Urinary bladder (tissue), 4 donors: ENCODE measurements at places on chromosomes 1 and 21. TPM values are rescaled to one million over a fixed set of nuclear protein-coding genes. Genes with fewer than 3 reads are reported as not detected.

RGS7 gene
- polyA plus RNA-seq: 0.04 TPM

DNA sequence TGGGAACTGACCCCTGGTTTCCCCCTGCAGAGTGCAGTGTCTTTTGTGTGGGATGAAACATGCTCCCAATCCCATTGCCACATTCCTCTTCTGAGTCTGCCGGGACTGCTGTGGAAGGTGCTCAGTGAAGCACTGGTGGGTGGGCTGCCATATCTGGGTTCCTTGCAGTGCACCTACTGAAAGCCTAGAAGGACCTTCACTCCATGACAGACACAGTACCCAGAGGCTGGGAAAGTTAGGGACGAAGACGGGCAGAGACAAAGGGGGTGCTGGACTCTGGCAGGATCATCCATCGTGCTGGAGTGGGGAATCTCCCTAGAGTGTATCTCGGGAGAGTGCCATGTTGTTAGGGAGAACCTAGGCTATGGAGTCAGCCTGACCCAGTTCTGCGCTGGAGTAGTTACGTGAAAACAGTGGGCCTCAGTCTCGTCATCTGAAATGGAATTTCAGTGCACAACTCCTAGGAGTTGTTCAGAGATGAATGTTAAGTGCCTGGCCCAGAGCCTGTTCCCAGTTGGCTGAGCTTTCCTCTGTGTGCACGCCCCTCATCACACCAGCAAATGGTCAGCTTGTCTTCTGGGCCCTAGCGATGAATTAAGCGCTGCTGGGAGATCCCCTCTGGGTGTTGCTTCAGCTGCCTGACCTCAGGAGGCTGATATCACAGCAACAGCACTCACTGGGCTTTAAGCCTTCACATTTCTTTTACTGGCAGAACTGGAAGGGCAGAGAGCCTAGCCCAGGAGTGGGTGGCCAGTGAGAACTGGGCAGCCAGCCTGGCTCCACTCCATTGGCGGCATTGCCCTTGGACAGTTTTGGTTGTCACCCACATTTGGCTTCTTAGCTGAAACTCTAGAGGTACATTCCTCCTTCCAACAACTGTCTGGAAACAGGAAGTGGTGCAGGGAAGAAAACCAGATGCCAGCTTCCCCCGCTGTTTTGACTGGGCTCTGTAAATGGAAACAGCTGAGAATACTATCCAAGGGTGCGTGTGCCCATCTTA, 479.8 kb upstream of the VAMP3 start:
- DNase-seq: no peak

- DNase-seq: no peak
Measured at GRCh38 chr21:15444118-15444960, 285.4 kb upstream of the USP25 start.

DNA sequence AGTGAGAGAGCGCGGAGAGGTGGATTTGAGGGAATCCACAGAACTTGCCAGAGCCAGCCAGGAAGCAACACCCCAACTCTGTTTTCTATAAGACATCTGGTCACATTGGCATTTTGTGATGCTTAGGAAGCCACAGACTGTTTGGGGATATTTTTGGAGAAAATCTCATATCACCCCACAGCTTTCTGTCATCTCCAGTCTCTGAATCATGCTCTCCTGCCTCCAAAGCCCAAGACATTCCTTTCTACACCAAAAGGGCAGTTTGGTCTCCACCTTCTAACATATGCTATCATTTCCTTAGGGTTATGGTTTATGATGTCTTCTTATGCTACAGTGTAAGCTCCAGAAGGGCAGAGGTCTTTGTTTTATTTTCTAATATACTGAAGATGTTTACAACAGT, 14.4 kb upstream of the BCL10 start:
- DNase-seq: no peak

ADGRL4 gene
- polyA plus RNA-seq: 23.9 TPM

PCP4 gene
- 725 TPM for polyA plus RNA-seq

F3 gene
- polyA plus RNA-seq: 97.0 TPM

C1QTNF12 gene
- polyA plus RNA-seq: 0.99 TPM

SLC30A2 gene
- 0.24 TPM for polyA plus RNA-seq

- DNase-seq: no peak
Measured at GRCh38 chr1:102961549-102961948, 146.8 kb downstream of the COL11A1 start.

GRCh38 chr1:19393046-19393445, 80.9 kb downstream of the SLC66A1 start:
- no peak for DNase-seq

SPATA46 gene
- polyA plus RNA-seq: not detected

- no peak for DNase-seq
Measured at GRCh38 chr1:150406483-150406882, 42.5 kb downstream of the RPRD2 start.

- DNase-seq: no peak
Measured at GRCh38 chr21:32918478-32919120, 107.1 kb upstream of the OLIG2 start.

- no peak for DNase-seq
Measured at GRCh38 chr1:218656301-218657037, 311.3 kb downstream of the TGFB2 start.

FAM78B gene
- 1.4 TPM for polyA plus RNA-seq

TCHHL1 gene
- not detected for polyA plus RNA-seq

TRIM58 gene
- 0.43 TPM for polyA plus RNA-seq

DNA sequence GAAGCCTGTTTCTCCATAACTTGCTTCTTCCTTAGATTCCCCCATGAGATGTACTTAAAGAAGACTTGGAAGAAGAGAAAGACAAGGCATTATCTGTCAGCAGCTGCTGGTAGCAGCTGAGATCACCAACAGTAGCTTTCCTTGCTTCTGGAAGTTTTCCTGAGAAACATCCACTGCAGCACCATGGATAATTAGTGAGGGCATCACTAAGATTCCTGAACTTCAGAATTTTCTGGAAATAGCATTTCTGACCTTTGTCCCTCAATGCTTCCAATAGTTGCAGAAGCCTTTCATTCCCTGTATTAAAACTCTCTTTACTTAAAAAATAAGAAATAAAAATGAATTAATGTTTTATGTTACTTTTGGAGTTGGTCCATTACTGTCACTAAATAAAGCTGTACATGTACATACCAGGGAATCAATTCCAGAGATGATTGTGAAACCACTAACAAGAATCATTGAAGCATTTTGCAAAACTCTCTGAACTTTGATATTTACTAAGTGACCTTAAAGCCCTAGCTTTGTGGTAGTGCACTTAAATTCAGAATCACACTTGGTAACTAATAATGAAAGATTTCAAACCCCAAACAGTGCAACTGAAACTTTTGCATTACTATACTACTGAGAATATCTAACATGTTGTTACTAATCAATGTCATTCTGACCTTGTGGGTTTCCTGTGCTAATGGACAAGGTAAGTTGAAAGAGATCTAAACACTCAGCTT, at the start of gene CFHR4:
Gene CFHR4 (plus strand): TSS at position 538 of the 725 bp plus-strand sequence. CDS start 99 bp downstream, at position 637.
- no peak for DNase-seq

S100A12 gene
- 4.3 TPM for polyA plus RNA-seq

- no peak for DNase-seq
Measured at GRCh38 chr1:149929856-149930255, 2.3 kb upstream of the SF3B4 start.

GRCh38 chr1:32773018-32773763, 44.0 kb downstream of the YARS1 start:
- no peak for DNase-seq

DNA sequence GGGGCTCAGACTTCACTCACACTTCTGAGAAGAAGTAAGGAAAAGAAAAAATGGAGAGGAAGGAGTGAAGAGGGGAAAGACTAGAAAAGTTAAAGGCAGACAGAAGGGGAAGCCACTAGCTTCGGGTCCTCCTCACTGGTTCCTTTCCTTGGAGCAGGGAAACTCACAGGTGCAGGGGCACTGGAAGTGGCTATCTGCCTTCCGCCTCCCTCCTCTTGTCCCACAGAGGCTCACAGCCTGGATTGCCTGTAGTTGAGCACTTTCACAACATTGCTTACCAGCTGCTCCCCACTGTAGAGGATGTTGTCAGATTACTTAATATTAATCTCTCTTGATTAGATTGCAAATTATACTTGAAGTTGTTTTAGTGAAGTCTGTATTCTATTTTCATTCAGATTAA, 21.6 kb upstream of the ABCA4 start:
- DNase-seq: no peak

HMGCS2 gene
- 11.7 TPM for polyA plus RNA-seq

- DNase-seq: no peak
Measured at GRCh38 chr21:45637883-45638282, 5.6 kb upstream of the PCBP3 start.

GRCh38 chr21:41148798-41149197, 19.2 kb upstream of the BACE2 start:
- DNase-seq: no peak

- DNase-seq: no peak
Measured at GRCh38 chr1:64963466-64963865, 2.9 kb downstream of the JAK1 start.

GRCh38 chr1:169999331-169999741, 75.2 kb downstream of the KIFAP3 start:
- DNase-seq: no peak

ALX3 gene
- polyA plus RNA-seq: 0.15 TPM

DNA sequence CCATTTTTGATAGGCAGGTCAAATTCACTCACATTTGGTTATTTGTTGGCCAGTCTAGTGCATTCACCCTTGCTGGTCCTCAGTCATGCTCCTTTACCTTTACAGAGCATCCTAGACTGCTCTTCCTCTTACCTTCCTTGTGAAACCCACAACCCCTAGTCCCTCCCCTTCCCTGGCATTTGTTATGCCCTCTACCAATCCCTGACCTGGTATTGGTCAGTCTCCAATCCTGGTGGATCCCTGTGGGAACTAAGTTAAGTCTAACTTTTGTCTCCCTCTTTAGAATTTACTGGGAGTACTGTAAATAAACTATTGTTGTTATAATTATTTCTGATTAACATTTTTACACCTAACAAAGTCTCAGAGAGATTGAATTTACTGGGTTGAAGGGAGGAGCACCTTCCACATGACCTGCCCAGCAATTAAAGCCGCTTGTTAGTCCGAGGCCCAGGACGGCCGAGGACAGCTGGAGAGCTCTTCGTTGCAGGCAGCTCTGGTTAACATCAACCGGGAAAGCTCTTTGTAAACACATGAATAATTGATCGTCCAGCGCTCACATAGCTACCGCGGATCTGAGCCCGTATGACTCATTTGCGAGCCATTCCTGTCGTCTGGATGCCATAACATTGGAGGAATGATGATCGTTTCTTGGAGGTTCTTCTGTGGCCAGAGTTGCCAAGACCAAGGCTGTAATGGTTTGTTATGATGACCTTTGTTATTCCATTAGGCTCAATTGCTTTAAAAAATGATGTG, 31.9 kb downstream of the MTARC1 start:
- peak; percentile 40 for DNase-seq

DNA sequence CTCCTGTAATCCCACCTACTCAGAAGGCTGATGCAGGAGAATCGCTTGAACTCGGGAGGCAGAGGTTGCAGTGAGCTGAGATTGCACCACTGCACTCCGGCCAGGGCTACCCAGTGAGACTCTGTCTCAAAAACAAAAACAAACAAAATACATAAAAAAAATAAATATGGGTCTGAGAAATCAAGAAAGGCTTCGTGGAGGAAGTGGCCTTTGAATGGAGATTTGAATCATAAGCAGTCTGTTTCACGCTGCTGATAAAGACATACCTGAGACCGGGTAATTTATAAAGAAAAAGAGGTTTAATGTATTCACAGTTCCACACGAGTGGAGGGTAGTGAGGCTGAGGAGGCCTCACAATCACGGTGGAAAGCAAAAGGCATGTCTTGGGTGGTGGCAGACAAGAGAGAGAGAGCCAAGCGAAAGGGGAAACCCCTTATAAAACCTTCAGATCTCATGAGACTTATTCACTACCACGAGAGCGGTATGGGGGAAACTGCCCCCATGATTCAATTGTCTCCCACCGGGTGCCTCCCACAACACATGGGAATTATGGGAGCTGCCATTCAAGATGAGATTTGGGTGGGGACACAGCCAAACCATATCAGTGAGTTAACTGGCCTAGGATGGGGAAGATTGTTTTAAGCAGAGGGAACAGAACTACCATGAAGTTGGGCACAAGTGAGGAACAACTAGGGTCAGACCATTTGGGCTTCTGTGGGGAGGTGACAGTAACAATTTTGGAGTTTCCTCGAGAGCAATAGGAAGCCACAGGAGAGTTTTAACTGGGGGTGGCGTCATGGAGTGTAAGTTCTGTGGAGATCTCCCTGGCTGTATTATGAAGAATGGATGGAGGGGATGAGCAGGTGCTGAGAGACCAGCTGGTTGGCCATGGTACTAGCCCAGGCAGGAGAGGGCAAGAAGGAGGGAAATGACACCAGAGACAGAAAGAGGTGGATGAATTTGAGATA, 22.2 kb upstream of the WNT4 start:
- no peak for DNase-seq
